ENCODE measurements at places on chromosomes 7 and 10. TPM values are rescaled to one million over a fixed set of nuclear protein-coding genes. Genes with fewer than 3 reads are reported as not detected.

The VPS37D gene
- polyA plus RNA-seq = 1.2 TPM

The AKR1D1 gene
- not detected for polyA plus RNA-seq

The DNAJC30 gene
- 5.3 TPM for polyA plus RNA-seq

The KMT2E gene
- polyA plus RNA-seq = 21.1 TPM
